ENCODE measurements at places on chromosomes 16 and 17.

DNA sequence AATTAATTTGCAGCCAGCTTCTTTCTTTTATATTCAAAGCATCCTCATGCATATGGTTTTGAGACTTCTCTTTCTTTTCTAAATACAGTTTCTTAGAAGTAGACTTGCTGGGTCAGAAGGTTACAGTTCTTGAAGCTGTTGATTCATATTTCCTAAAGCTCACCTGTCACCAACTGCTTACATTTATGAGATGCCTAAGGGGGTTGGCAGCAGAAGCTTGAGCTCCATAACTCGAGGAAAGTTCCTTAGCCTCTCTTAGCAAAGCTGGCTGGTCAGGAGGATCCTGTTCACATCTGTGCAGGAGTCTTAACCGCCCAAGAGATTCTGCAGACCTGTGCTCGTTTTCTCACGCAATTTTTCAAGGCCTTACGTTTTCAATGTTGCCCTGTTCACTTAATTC lies 218.8 kb downstream of the SNX29 start:
- DNase-seq: no peak

- no peak for DNase-seq
These were observed 55.5 kb downstream of the OTOA start for GRCh38 chr16:21719283-21719682.

GRCh38 chr17:27945333-27945616 lies 52.1 kb upstream of the LYRM9 start:
- no peak for DNase-seq

- no peak for DNase-seq
These were observed 1.4 kb upstream of the CPPED1 start for GRCh38 chr16:12805066-12805465.

DNA sequence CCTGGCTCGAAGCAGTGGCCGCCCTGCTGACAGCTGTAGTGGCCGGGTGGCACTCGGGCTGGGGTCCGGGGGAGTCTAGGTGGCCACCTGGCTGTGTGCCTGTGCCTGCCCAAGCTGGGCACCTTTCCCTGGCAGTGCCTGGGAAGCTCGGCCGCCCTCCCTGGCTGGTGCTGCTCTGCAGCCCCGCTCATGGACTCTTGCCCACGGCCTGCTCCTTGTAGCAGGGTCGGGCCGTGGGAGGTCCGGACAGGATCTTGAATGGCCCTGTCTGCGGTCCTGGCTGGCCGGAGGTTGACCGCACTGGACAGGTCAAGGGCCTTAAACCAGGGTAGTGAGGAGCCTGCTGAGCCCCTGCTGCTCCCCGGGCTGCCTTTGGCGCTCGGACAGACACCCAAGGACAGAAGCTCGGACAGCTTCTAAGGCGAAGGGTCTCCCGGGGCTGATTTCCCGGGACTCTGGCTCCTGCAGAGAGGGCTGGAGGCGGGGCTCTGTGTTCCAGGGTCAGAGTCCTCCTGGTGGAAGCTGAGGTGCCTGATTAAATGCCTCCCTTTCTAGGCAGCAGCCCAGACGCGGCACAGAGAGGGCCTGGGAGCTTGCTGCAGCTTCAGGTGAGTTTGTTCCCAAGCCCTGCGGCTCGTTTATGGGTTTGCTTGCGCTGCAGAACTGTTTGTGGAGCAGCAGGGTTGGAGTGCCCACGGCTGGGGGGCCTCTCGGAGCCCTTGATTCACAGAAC lies 6.0 kb downstream of the CAPN15 start:
- no peak for DNase-seq

- no peak for DNase-seq
These were observed 4.0 kb downstream of the CIAO2B start for GRCh38 chr16:66930189-66930588.

- no peak for DNase-seq
These were observed 63.2 kb downstream of the RPH3AL start for GRCh38 chr17:289409-289808.

DNA sequence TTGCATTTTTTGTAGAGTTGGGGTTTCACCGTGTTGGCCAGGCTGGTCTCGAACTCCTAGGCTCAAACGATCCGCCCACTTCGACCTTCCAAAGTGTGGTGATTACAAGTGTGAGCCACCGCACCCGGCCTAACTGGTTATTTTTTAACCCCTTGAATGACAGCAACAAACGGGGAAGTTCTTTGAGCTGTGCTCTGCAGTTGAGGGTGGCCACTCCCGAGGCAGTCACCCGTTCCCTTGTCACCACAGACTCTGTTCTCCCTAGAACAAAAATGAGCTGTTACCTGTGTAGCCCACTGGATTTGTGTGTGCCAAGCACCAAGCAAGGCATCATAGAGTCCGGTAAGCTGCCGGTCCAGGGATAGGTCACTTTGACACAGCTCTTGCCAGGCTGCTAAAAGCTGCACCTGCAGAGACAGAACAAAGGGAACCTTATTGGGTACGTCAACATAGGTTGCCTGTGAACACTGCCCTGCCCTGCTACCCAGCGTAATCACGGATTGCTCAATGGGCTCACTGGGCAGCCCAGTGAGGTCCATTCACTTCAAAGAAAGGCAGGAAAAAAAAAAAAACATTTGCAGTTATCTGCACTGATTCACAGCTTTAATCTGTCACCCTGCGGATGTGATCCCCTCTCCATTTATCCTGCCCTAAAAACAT lies 19.6 kb downstream of the COG7 start:
- DNase-seq: no peak

- DNase-seq: no peak
These were observed 65.3 kb downstream of the MEAK7 start for GRCh38 chr16:84438971-84439696.

DNA sequence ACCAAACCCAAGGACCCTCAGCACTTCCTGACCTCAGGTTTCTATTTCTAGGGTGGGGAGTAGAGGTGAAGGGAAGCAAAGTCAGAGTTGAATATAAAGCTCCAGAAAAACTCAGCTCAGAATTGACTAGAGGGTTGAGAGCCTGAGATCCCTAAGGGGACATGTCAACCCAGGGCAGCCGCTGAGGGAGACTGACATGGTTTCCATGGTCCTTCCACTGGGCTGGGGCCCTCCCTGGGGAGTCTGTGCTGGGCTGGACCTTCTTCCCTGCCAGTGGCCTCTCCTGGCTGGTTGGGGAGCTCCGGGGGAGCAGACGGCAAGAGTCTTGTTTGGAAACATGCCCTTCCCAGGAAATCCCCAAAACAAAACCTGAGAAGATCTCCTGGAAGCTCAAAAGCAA lies 121.3 kb downstream of the METRNL start:
- DNase-seq: no peak

DNA sequence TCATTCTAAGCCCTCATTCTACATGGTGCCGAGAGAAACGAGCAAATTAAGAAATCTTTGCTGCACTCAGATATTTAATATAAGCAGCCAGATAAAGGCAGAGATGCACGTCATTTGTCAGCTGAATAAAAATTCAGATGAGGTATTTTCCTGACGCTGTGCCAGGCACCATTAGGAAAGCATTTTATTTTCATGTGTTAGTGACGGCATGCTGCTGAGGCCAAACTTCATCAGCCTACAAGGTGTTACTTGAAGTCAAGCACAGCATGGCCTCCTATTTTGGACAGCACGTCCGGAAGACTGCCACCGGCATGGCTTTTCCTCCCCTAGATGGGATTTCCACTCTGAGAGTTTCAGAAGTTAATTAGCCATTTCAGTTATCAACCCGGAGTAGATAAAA lies 70.3 kb downstream of the IRX3 start:
- no peak for DNase-seq

All from NCI-H2107 (cell line).